ENCODE measurements at places on chromosomes 1 and 21.
A peak's percentile ranks its signal among the peaks of the same experiment; 100 is the strongest.

DNA sequence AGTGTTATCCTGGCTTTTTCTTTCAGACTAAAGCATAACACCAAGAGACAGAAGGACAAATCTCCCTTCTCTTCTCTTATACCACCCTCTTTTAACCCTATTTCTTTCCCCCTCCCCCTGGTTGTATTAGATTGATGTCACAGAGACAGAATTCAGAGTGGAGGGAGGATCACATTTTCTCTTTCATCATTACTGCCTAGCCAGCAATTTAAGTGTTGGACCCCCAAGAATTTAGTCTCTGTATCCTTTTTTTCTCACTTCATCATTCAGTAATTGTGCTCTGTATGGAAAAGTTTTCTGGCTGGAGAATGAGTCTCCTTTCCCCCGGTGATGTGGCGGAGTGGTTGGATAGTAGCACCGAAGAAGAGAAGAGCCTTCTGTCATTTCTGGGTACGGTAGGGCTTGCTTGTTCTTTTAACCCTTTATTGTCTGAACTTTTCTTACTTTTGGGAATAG is 124.8 kb downstream of the CLEC20A start:
- DNase-seq: no peak

DNA sequence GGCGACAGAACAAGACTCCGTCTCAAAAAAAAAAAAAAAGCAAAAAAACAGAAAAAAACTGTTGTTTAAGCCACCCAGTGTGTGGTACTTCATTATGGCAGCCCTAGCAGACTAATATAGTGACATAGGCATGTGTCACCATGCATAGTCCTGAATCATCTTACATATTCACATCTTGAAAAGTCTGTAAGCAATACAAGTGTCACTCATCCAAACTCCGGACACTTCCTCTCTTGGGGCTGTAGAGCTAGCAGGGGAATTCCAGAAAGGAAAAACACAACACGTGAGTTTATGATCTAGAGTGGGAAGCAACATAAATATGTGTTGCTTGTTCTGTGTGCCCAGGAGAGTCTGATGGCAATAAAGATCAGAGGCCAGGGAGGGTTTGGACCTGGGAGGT is 81.6 kb upstream of the KCNE2 start:
- DNase-seq: no peak

- DNase-seq: no peak
These were observed 9.8 kb downstream of the ITSN1 start for GRCh38 chr21:33651965-33652680.

DNA sequence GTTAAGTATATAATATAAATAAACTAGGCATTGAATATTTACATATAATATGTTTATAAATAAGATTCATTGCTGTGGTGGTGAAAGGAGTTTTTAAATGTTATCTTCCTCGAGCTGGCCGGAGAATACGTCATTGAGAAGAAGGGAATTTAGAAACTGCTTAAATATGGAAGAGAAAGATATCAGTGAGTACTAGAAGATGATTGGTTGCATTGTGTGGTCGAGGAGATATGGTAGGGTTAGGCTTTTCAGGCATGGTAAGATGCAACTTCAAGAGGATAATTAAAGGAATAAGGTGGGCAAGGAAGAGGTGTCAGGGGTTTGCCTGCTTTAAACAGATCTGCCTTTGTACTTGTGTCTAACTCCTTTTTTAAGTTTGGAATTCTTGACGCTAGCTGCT is 73.5 kb downstream of the RPS6KC1 start:
- DNase-seq: no peak

DNA sequence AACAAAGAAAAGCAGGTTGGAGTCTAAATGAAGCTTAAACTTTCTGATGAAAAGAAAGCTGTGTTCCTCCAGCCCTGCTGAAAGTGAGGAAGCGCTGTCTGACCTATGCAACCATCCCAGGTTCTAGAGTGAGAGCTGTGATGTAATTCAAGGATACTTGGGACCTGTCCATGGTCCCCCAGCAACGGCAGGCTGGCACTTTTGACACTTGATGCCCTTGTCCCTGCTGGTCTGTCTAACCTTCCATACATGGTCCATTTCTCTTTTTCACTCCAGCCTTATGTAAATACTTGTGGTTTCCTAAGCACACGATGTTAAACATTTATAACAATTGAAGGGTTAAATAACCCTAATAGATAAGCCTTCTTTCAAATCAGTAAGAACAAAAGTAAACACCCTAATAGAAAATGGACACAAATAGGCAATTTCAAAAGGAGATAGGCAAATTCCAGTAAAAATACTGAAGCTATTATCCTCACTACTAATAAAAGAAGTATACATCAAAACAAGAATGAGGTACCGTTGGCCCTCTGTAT is 17.7 kb upstream of the KDM4A start:
- no peak for DNase-seq

DNA sequence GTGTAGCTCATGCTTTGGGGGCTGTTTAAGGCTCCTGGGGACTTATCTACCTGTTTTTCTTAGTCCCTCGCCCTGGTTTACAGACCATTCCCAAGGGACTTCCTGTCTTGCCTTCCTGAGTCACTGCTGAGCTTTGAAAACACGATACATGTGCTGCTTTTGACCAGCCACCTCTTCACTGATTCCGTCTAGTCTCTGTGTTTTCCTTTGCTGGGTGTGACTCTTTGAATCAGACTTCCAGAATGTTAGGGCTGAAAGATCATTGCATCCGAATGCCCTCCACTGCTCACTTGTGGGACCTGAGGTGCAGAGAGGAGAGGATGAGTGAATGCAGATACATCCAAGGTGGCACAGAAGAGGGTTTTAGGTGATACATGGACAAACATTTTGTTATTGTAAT is 35.4 kb upstream of the CITED4 start:
- DNase-seq: no peak

- DNase-seq: peak; percentile 18
These were observed 775 bp upstream of the EFCAB14 start for GRCh38 chr1:46719689-46720088.

GRCh38 chr1:14365301-14365988 is 233.0 kb upstream of the KAZN start:
- DNase-seq: no peak

DNA sequence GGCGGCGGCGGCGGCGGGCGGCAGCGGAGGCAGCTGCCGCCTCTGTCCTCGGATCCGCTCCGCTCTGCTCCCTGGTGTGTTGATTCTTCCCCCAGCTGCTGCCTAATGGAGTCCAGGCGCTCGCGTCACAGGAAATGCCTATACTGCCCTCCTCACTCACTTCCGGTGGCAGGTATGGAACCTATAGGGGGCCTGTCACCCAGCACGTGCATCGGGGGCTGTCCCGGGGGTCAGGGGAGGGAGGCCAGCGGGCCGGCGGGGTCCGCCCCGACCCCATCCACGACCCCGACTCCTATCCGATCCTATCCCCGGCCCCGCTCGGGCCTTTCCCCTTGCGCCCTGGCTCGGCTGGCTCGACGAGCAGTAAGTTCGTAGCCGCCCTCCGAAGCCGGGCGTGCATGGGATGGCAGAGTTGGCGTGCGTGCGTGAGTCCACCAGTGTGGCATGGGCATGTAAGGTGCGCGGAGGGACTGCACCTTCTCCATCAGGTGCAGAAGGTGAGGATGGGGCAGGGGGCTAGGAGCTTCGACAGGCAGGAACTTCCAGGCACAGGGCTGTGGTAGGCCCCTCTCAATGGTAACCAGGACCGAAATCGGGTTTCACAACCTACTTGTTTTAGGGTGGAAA is at the start of gene WDR26:
Gene WDR26 (minus strand): TSS at position 107 of the 627 bp plus-strand sequence.
- peak; percentile 83 for DNase-seq

- DNase-seq: no peak
These were observed 74.0 kb downstream of the SYT6 start for GRCh38 chr1:114079596-114080190.

- no peak for DNase-seq
These were observed 10.4 kb downstream of the SLC66A1 start for GRCh38 chr1:19322481-19322880.

DNA sequence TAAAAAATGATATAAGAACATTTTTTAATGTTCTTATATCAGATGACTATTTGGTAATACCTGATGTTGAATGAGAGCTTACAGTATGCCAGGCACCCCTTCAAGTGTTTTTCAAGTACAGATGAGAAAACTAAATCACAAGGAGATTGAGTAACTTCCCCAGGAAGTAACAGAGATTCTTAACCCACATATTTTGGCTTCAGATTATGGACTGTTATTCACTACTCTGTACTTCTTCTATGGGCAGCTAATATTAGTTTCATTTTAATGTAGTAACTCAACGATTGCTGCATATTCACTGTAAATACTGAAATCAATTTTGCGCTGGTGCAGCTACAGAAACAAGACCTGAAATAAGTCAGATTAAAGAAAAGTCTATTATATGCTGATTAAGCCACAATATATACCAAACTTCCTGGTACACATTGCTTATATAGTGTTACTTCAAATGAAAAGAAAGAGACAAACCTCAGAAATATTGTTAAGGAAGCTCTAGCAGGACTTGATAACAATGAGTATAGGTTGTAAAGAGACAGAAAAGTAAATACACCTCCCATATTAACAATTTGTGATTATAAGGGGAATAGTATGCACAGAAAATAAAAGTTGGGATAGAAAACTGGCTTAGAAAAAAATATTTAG is 19.7 kb downstream of the DPYD start:
- DNase-seq: no peak

- no peak for DNase-seq
These were observed 36.8 kb downstream of the RAB3GAP2 start for GRCh38 chr1:220235462-220235861.

- no peak for DNase-seq
These were observed 120.5 kb downstream of the IER5 start for GRCh38 chr1:181208967-181209366.

- DNase-seq: peak; percentile 36
These were observed at the start of gene ARL8A for GRCh38 chr1:202144402-202145067. TSS of gene ARL8A (minus strand) at chr1:202144737. CDS start at chr1:202144572, 165 bp downstream.

DNA sequence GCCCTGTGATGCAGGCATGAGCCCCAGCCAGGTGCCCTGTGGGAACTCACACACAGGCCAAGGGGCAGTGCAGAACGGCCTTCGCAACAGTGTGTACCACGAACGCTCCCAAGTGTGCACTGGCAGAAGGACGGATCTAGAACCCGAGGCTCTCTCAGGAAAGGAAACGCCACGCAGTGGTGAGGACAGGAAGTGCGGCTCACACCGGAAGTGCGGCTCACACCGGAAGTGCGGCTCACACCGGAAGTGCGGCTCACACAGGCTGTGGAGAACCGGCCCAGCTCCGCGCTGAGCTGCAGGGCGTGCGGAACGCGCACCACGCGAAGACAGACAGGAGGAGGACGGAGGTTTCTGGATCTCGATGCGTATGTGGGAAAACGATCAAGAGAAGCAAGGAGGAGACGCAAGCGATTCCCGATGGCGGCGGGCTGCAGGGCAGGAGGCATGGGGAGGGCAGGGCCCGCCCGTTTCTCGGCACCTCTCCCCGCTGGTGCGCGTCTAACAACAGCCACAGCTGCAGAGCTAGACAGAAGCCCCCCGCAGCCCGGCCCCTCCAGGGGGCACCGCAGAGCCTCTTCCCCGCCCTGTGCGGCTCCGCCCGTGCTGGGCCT is 35.9 kb upstream of the TMEM52 start:
- no peak for DNase-seq

DNA sequence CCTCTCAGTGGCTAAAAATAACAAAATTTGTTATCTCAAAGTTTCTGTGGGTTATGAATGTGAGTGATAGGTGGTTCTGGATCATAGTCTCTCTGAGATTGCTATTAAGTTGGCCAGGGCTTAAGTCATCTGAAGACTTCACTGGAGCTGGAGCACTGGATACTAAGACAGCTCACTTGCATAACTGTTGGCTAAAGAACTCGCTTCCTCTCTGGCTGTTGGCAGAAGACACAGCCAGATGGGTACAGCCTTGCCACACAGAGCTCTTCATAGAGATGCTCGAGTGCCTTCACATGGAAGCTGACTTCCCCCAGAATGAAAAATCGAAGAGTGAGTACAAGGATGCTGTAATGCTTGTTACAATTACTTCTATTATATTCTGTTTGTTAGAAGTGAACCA is 333.8 kb downstream of the ZP4 start:
- DNase-seq: no peak
